Hematopoietic multipotent progenitor cell treated with erythropoietin and hydrocortisone succinate and interleukin-3 and kit ligand, for 15 days (in vitro differentiated cells): ENCODE measurements at places on chromosomes 4 and X.
A peak's percentile ranks its signal among the peaks of the same experiment; 100 is the strongest.

GRCh38 chr4:133068083-133068482 is 81.0 kb upstream of the PCDH10 start:
- no peak for DNase-seq

DNA sequence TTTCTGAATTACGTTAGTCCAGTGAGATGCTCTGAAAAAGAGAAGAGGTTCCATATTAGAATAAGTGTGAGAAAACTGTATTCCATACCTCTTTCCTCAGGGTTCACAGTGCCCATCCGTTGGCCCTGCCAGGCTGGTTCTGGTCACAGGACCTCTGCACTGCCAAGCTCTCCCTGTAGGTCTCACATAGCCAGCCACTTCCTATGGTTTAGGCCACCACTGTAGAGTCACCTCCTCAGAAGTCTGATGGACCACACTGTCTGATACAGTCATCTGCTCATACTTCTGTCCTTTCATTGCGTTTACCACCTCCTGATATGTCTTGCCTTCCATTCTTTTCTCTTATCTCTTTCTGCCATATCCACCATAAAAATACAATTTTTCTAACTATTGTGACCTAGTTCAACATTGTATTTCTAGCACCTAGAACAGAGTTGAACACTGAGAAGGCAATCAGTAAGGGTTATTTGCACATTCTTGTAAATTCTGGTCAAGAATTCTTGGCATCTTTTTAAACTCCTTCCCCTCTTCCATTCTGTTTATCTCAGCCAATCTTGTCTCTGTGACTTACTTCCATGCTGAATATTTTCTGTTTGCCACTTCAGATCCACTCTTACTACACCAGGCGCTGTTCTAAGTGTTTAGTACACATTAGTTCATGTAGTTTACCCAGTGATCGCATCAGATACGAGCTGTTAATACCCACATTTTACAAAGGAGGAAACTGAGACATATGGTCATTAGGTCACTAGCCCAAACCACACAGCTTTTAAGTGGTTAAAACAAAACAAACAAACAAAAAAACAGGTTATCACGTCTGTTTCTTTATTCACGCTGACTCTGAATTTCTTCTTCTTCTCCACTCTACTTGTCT is 125.6 kb downstream of the CBR4 start:
- DNase-seq, result no peak

DNA sequence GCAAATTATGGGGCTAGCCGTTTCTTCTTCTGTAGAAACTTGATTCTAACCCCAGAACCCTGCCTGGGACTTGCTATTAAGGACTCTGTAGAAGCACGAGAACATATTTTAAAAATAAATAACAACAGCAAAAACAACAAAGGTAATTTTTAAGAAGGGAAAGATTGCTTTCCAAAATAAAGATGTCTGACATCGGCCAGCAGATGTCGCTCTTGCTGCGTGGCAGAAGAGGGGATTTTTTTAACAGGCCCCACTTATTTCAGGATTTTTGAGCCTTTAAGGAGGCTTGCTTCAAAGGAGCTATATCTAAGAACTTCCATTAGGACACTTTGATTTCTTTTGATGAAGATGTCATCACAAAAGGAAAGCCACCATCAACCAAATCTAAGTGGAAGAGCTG is 62.8 kb upstream of the EGFL6 start:
- DNase-seq, result peak; percentile 62

DNA sequence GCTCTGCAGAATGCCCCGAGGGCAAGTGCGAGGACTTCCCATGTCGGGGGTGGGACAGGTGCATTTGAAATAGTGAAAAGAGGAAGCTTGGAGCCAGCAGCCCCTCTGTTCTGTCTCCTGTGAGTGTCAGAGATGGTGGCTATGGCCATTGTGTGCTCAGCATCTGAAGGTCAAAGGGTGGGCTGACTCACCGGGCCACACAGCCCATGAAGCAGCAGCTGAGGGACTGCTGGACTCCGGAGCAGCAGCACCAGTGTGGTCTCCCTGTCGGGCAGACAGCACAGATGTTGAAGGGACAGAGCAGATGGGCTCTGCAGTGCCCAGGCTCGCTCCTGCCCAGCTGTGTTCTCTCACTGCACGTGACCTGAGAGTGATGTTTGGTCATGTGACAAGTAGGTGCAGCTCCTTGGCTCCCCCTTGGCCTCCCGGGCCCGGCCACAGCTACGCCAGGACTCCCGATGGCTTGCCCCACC is 53.5 kb downstream of the TBC1D14 start:
- no peak for DNase-seq

DNA sequence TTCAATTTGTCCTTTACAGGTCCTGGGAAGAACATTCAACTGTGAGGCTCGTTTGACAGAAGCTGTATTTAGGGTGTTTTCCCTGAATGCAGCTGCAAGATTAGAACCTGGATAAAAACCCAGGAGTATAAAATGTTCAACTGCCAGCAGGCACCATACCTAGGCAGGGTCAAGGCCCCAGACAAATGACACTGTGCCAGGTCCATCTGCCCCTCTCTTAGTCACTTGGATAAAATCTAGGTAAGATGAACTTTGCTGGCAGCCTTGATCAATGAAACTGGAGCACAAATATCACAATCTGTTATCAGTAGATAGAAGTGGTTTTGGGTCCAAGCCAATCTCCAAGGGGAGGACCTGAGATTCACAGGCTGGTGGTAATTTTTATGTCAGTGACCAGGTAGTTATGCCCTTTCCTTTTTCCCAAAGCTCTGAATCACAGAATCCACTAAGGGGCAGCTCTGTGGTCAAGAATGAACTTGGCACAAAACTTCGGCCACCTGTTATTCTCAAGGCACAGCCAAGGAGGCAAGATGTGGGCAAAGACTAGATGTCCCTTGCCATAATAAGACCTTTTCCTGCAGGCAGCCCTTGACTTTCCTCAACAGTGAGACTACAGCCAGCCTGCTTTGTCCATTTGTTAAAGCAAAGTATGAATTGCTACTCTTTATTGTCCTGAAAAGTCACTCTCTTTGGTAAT is 501.0 kb downstream of the PPARGC1A start:
- no peak for DNase-seq

GRCh38 chr4:150354214-150354796 is 227.6 kb upstream of the MAB21L2 start:
- no peak for DNase-seq

- no peak for DNase-seq
These were observed 67.4 kb downstream of the MANBA start for GRCh38 chr4:102693262-102693850.

GRCh38 chr4:5976921-5977320 is 41.3 kb downstream of the C4orf50 start:
- DNase-seq, result no peak

- DNase-seq, result no peak
These were observed 131.7 kb upstream of the PCDH18 start for GRCh38 chr4:137664046-137664387.

DNA sequence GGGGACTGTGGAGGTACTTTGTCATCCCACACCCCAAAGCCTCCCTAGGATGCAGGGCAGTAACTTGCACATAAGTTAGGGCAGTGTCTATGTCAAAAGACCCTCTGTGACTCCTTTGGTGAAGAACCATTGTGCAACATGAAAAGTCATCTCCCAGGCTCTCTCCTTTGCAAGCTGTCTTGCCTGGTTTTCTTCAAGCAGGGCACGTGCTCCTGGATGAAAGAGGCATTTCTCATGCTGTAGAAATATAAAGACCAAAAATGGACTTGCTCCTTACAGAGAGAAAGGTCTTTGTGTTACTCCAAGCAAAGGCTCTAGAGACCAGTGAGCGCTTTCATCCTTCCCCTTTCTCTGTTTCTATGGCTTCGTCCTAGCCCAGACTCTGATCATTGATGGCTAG is 44.9 kb downstream of the PLAC1 start:
- DNase-seq, result no peak

DNA sequence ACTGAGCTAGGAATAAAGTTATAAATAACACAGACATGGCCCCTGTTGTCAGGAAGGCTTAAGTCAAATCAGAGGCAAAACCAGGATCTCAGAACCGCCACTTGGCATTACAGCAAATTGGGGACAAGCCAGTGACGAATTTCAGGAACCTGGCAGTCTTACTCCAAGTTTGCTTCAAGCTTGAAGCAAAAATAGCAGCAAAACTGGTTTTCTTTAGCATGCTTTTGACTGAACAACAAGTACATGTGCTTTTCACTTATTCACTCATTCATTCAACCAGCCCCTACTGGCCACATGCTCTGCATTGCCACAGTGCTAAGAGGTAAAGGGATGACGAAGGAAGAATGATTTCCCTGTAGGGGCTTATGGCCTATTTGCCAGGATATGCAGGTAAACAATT is 253.9 kb upstream of the PPARGC1A start:
- no peak for DNase-seq

DNA sequence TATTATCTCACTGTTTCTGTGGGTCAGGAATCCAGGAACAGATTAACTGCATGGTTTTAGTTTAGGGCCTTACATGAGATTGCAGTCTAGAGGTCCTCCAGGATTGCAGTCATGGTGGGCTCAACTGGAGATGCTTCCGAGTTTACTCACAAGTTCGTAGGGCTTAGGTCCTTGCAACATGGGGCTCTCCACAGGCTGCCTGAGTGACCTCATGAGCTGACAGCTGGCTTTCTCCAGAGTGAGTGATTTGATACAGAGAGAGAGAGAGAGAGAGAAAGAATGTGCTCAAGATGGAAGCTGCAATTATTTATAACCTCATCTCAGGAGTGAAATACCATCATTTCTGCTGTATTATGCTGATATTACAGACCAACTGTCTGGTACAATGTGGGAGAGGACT is 168.9 kb downstream of the GPAT3 start:
- no peak for DNase-seq

DNA sequence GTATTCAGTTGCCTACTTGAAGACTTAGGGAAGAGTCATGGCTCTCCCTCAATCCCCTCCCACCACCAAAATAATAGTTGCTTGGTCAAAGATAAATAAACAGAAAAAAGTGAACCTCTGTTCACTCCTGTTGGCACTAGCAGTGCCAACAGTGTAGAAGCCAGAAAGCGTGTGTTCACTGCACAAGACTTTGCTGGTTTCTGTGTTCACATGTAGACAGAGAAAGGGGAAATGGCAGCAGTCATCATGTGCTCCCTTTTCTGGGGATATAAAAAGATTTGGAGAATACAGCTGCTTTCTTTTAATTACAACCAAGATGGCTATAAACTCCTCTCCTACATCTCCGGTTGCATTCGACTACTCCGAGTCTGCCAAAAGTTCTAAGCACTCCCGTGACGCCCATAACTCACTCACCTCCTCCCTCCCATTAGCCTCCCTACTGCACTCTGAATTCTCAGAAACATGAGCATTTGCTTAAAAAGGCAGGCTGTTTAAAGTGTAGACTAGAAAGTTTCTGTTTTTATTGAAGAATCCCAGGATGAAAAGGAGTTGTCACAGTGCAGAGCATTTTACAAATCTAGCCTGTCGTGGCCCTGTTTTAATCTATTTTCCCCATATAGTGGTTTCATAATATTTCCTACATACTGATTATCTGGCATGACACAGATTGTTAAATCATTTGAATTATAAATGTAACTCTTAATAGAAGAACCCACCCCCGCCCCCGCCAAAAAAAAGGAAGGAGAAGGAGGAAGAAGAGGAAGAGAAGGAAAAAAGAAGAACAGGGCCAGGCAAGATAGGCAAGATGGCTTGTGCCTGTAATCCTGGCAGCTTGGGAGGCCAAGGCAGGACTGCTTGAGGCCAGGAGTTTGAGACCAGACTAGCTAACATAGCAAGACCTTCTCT is 16.7 kb downstream of the LGI2 start:
- no peak for DNase-seq

DNA sequence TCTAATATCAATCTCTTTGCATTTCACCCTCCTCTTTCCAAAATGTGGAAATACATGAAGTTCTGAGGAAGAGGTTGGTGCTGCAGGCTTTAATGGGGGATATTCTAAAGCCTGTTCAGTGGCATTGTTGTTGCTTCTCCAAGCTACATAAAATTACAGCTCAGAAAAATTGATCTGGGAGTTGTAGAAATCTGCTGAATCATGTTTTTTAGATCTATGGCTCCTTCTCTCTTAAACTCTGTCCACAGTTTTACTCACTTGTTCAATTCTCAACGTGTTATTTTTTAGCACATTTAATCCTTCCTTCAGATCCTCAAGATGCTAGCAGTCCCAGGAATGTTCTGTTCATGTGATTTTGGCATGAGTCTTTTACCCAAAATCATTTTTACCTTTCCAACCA is 949.5 kb upstream of the ADGRL3 start:
- no peak for DNase-seq

DNA sequence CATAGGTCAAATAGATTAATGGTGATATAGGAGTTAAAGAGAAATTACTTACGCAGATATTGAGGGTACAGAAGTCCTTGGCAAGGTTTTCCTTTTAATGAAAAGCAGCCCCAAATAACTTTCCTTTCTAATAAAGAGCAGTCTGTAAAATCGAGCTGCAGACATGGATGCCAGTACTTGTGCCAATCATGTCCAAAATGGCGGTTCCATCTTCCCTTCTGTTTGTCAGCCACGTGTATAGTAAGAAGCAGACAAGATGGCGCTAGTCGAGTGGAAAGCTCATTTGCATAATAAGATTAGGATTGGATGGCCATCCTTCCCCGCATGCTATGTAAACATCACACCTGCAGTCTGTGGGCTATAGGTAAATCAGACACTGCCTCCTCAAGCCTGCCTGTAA is 68.5 kb downstream of the FGFBP1 start:
- no peak for DNase-seq

GRCh38 chr4:121822796-121823504 is 733 bp downstream of the CCNA2 start:
- DNase-seq, result peak; percentile 76

- peak; percentile 15 for DNase-seq
These were observed 9.9 kb upstream of the SMIM20 start for GRCh38 chr4:25903900-25904747.

- no peak for DNase-seq
These were observed 171.4 kb upstream of the ANXA3 start for GRCh38 chr4:78379991-78380729.

DNA sequence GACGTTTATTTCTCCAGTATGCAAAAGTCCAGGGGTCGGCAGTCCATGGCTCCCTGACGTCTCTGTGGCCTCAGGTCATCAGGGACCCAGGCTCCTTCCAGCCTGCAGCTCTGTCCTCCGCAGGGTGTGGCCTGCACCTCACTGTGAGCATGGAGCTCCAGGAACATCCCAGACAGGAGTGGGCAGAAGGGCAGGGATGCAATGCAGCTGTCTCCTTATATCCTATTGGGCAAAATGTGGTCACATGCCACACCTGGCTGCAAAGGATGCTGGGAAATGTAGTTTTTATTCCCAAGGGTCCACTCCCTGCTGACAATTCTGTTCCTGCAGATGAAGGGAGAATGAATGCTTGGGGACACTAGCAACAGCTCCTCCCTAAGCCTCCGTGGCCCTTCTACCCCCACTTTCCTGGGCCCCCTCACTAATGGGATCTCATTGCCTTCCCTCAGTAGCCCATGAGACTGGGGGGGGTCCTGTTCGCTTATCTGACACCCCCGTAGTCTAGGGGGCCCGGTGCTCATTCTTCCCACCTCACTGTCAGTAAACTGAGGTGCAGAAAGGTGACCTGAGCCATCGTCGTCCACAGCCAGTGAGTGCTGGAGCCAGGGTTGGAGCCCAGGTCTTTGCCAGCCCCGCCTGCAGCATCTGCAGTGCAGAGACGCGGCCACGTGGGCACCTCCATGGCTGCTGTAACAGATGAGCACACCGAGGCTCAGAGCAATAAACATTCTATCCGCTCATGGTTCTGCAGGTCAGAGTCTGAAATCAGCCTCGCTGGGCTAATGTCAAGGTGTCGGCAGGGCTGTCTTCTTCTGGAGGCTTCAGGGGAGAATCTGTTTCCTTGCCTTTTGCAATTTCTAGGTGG is 5.9 kb upstream of the GRPEL1 start:
- DNase-seq, result peak; percentile 53

GRCh38 chr4:89658701-89659024 is 178.3 kb downstream of the SNCA start:
- DNase-seq, result no peak
